ENCODE measurements at places on chromosomes 16 and 17.

DNA sequence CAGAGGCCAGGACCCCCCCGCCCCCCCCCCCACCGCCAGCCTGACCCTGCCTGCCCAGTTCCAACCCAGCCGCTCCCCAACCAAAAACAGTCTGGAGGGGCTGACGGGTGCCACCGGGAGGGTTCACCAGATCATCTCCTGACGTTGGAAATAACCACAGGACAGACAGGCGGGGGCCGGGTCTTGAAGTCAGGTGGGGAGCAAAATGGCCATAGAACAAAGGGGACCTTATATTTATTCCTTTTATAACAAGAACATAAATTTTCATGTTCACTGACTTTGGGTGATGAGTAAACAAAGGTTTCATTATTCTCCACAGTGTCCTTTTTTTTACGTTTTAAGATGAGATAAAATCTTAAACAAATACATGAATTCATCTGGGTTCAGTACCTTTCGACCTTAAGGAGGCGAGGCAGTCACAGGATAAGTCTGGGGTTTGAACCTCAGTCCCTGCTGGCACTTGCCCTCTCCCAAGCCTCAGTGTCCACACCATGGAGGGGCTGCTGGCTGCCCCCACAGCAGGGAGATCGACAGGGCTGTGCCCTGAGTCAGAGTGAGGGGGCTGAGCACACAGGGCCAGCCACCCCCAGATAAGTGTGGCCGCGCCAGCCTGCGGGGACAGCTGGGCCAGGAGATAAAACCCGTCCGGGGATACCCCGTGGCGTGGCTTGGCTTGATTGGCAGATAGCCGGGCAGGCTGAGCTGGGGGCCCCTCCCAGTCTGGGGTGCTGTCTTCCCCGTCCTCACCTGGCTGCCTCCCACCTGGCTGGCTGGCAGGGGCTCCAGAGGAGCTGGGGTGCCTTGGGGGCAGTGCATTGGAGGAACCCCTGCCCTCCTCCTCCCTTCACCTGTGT lies 15.0 kb downstream of the SLC7A5 start:
- DNase-seq = no peak

- DNase-seq = no peak
Observed at GRCh38 chr16:19549673-19550072, 5.8 kb upstream of the VPS35L start.

DNA sequence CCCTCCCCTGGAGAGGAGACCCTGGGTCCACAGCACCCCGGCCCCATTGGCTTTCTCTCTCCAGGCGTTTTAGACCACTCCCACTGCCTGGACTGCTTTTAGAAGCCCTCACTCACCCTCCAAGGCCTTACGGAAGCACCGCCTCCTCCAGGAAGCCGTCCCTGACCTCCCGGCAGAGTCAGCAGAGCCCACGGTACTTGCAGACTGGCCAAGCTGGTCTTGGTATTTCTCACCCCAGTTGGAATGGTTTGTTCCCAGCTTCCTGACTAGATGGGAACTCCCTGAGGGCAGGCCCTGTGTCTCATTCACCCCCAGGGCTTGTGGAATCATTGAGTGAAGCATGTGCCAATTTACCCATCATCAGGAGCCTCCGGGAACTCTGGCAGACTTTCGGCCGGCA lies 9.2 kb downstream of the SCGB1C2 start:
- no peak for DNase-seq

- no peak for DNase-seq
Observed at GRCh38 chr17:82396601-82397435, 21.3 kb upstream of the HEXD start.

GRCh38 chr16:46974352-46974751 lies 878 bp upstream of the DNAJA2 start:
- no peak for DNase-seq
